Ecto neural progenitor cell (in vitro differentiated cells): ENCODE measurements at places on chromosomes 4 and X.

DNA sequence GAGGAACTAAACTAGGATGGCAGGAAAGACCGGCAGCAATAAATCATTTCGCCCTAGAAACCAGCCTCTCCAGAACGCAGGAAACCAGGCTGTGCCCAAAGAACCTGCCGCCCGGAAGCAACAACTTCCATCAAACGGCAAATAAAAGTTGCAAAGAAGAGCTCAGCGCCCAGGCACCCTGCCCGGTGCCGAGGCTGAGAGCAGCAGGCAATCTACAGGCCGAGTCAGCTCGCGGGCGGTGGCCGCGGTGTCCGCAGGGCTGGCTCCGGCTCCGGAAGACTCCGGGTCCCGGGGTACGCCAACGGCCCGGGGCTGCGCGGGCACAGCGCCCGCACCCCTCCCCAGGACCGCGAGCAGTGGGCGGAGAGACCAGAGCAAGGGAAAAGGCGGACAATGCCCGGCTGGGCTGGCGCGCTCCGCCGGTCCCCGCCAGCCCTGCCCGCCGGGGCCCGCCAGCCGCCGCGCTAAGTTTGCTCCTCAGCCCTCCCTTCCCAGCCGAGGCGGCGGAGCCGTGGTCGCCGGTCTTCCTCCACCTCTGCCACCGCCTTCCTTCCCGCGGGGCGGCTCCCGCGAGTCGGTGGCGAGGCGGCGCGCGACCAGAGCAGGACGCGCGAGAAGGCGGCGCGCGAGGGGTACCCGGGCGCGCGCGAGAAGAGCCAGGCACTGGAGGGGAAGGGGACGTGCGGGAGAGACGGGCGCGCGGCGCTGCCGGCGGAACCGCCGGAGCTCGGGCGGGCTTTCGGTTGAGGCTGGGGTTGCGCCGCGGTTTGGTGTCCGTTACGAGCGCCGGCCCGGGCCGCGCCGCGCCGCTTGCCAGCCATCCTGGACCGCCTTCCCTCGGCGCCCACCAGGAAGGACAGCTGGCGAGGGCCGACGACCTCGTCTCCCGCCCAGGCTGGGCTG is 733 bp downstream of the FRYL start:
- peak; percentile 79 for DNase-seq

DNA sequence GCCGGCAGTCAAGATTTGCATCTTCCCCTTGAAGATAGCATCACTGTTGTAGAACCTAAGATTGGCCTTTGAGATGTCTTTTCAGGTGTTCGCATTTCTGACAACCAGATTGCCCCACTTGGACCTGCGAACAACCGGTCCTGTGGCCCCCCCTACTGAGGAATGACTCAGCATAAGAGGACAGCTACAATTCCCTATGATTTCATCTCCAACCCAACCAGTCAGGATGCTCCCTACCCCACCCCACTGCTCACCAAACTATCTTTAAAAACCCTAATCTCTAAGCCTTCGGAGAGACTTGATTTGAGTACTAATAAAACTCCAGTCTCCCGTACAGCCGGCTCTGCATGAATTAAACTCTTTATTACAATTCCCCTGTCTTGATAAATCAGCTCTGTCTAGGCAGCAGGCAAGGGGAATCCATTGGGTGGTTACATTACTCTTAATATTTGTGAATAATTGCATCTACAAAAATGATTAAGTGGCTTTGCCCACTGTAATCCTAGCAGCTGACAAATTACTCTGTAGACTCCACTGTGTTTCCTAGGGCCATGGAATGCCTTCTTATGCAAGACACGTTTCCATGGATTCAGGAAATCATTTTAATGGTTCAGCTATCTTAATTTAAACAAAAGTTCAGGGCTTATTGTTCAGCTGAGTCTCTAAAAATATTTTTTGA is 95.4 kb downstream of the GPR143 start:
- no peak for DNase-seq

GRCh38 chr4:10172278-10172921 is 55.8 kb upstream of the WDR1 start:
- DNase-seq: no peak

GRCh38 chr4:122666527-122667245 is 45.8 kb upstream of the IL21 start:
- no peak for DNase-seq

DNA sequence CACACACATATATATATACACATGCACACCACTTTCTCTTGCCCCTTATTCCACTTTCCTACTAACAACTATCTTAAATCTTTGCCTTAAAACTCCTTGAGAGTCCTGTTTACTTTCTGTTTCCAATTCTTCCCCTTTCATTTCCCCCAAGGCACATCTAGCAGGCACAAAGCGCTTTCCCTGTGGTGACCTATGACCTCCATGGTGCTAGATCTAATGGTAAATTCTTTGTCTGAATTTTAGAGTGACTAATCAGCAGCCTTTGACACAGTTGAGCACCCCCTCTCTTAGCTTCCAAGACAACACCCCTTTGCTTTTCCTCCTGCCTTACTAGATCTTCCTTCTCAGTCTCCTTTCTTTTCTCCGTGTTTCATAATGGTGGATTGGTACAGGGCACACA is 236.4 kb upstream of the TTC29 start:
- DNase-seq: no peak

DNA sequence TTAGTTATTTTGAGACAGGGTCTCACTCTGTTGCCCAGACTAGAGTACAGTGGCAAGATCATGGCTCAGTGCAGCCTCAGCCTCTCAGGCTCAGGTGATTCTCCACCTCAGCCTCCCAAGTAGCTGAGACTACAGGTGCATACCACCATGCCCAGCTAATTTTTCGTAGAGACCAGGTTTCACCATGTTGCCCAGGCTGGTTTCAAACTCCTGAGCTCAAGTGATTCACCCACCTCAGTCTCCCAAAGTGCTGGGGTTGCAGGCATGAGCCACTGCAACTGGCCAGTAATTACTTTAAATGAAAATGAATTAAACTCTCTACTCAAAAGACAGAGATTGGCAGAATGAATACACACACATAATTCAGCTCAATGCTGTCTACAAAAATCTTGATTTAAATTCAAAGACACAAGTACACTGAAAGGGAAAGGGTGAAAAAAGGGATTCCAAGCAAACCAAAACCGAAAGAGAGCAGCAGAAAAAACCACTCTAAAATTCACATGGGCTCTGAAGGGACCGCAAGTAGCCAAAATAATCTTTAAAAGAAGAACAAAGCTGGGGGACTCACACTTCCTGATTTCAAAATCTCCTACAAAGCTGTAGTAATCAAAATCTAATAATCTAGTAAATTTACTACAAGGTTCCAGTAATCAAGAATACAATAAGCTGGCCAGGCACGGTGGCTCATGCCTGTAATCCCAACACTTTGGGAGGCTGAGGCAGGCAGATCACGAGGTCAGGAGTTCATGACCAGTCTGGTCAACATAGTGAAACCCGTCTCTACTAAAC is 11.8 kb upstream of the SPON2 start:
- no peak for DNase-seq

DNA sequence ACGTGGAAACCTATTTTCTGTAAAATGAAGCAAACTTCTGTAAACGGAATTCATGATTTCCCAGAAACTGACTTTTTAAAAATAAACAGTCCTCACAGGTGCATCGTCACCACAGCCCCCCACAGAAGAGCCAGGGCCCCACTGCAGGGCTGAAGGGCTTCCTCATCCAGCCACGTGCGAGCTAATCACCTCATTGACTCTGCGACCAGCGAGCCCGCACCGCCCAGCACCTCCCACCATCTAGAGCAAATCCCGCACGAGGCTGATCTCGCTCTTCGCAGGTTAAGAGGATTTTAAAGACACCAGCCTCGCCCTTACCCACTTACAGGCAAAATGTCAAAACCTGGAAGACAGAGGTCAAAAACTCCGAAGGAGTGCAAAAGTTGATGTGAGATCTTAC is 14.8 kb downstream of the PPP2R3B start:
- DNase-seq: peak; percentile 51

- no peak for DNase-seq
These were observed 11.0 kb upstream of the ODAPH start for GRCh38 chr4:75544870-75545269.

GRCh38 chr4:184395971-184396391 is 78.4 kb downstream of the IRF2 start:
- DNase-seq: peak; percentile 14

- DNase-seq: no peak
These were observed 72.2 kb upstream of the ELOVL6 start for GRCh38 chr4:110270492-110271197.

DNA sequence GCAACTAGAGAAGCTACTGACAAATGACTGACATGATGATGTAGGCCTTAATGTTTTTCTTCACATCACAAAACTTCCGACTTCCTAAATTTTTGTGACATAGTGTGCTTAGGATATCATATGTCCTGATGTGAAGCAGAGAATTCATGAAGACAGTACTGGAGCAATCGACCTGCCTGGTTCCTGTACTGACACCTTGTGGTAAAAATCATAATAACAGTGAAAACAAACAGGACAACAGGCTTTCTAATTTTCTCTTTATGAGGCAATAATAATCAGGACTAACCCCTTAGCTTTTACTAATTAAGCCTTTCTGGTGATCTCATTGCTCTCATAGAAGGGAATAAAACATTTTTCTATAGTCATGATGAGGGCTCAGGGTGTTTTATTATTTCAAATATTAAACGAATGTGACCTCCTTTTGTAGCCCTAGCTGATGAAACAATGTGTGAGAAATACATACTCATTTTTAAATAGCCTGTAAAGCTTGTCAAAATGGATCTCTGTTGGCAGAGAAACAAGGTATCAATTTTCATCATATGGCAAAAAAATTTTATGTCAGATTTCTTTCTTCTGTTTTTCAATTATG is 158.4 kb downstream of the TENT5D start:
- no peak for DNase-seq
